ENCODE measurements at places on chromosomes 12 and 14. TPM values are rescaled to one million over a fixed set of nuclear protein-coding genes. Genes with fewer than 3 reads are reported as not detected.

- peak; percentile 77 for ATAC-seq
These were observed 46.8 kb downstream of the TMEM117 start for GRCh38 chr12:43882578-43883178.

DNA sequence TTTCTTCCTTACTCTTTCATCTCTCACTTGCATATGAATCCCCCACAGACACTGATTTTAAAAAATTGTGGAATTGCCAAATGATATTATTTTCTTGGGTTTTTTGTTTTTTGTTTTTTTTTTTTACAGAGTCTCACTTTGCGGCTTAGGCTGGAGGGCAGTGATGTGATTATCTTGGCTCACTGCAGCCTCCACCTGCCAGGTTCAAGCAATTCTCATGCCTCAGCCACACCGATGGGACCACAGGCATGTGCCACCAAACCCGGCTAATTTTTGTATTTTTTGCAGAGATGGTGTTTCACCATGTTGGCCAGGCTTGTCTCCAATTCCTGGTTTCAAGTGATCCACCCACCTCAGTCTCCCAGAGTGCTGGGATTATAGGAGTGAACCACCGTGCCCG is 68.2 kb downstream of the BCAT1 start:
- no peak for ATAC-seq

DNA sequence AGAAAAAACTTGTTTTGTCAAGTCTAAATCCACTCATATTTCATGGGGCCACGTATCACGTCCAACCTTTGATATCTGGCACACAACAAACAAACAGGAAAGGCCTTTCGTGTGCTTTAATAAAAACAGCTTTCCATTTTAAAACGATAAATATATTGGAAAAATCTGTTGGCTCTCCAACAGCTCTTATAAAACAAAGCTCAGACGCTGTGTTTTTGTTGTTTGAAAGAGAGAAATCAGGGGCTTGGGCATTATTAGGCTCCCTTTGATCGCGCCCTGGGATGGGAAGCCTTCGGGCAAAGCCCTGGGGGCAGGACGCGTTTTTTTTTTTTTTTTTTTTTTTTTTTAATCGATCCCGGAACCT is 429 bp upstream of the PLEKHA5 start:
- ATAC-seq, result no peak

DNA sequence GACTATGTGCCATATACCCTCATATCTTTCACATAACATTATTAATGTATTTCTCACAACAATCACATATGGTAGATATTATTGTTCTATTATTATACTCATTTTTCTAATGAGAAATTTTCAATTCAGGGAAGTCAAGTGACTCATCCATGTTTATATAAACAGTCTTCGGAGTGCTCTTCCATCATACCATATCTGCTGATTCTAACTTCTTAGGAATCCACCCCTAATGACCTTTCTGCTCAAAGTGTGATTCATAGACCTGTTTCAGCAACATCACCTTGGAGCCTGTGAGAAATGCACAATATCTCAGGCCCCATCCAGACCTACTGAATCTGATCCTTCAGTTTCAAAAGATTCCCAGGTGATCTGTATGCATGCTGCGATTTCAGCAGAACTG is 39.8 kb upstream of the OVCH1 start:
- ATAC-seq, result no peak

DNA sequence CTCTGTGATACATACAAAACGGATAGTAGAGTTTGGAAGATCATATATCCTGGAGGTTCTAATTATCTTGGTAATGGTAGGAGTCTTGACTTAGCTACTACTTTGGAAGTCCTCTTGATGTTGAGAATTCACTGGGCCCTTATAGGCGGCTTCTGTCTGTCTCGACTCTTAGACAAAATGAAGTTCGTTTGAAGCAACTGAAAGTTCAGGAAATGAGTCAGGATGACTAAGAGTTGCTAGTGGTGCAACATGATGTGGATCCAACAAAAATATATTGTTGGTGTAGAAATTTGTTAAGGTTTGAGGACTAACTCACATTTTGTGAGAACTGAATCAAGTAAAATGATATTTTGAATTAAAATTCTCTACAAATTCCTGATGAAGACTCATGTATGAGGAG is 272.7 kb downstream of the AEBP2 start:
- peak; percentile 84 for ATAC-seq

- no peak for ATAC-seq
These were observed 306.1 kb upstream of the RGS6 start for GRCh38 chr14:71625891-71626701.

GRCh38 chr14:41604721-41605531 is 1.8 kb upstream of the LRFN5 start:
- ATAC-seq, result no peak

GRCh38 chr12:75998292-75999063 is 33.1 kb downstream of the PHLDA1 start:
- ATAC-seq, result no peak

The PARPBP gene
- total RNA-seq, result 23.7 TPM

The HPD gene
- total RNA-seq, result not detected

The PLA2G1B gene
- not detected for total RNA-seq

The TAS2R30 gene
- 6.0 TPM for total RNA-seq

All from activated T-helper 17 cell treated with anti-CD3 and anti-CD28 coated beads, Interleukin-2, amount 50 U/mL, for 72 hours (primary cell).